ENCODE measurements at places on chromosomes 1 and 21.

DNA sequence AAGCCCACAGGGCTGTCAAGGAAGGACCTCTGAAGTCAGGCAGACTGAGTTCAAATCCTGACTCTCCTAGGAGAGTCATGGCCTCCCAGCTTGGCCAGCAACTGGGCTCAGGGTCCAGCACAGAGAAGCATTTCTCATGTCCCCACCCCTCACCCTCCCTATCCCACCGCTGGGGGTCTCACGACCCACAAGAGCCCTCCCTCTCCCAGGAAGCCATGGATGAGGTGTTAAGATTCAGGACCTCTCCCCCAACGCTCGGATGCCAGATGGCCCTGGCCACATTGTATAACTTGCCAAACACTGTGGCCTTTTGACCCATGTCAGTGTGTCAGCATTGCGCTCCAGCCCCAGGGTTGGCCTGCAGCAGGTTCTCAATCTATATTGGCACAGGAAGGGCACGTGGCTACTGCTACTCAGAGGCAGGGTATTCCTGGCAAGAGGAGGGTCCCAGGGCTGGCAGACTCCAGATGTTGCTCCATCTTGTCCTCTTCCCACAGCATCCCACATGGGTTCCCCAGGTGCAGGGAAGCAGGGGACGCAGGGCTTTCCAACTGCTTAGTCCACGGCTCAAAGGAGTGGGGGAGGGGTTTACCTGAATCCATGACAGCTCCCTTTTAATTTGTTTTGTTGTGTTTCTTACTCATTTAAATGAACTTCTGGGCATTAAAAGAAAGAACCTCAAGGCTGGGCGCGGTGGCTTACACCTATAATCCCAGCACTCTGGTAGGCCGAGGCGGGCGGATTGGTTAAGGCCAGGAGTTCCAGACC, 10.5 kb downstream of the SLC2A1 start:
- DNase-seq: no peak

DNA sequence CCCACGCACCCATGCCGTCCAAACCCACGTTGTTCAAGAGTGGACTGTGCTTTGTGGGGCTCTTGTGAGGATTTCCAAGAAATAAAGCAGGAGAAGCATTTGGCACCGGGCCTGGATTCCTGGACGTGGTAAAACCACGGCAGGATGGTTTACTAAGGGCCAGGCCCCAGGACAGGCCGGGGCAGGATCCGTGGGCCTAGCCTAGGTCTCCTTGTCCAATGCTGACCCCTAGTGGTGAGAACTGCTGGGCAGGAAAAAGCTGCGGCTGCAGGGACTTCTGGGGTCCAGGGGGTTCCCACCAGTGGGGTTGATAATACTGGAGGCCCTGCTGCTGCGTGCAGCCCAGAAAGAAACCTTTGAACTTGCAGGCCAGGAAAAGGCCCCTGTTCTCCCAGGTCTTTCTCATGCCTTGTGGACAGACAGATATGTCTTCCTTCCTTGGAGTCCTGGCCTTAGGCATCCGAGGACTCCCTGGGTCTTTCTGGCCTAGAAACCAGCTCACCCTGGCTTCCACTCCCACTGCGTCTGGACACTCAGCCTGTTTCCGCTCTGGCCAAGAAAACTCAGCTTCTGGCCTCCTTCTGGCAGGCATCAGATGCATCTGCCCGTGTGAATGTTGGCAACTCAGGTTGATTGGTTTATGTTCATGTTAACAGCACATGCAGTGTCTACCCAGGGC, 106.9 kb upstream of the TMEM51 start:
- DNase-seq: peak; percentile 84

GRCh38 chr1:220789532-220790147, 2.9 kb downstream of the MTARC1 start:
- no peak for DNase-seq

- no peak for DNase-seq
These were observed 190.5 kb downstream of the RYR2 start for GRCh38 chr1:237232501-237232900.

DNA sequence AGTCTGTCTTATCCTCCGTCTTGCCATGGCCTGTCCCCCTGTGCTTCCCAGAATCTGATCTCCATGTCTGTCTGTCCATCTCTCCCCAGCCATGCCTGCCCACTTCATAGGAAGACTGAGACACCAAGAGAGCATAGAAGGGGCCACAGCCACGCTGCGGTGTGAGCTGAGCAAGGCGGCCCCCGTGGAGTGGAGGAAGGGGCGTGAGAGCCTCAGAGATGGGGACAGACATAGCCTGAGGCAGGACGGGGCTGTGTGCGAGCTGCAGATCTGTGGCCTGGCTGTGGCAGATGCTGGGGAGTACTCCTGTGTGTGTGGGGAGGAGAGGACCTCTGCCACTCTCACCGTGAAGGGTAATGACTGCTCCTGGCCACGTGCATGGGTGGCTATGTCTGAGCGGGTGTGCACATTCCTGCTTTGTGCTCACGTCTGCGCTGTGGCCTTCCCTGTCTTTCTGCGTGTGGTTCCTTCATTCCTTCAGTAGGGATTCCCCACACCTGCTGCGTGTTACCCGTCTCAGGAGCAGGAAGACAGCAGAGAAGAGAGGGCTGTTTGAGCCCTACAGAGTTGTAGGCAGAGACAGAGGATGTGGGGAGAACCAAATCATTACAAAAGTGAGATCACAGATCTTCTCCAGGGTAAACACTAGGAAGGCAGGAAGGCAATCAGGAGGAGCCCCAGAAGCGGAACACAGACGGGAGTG, 80.8 kb downstream of the OBSCN start:
- DNase-seq: no peak

GRCh38 chr21:39562791-39563770, 49.7 kb upstream of the B3GALT5 start:
- DNase-seq: no peak

DNA sequence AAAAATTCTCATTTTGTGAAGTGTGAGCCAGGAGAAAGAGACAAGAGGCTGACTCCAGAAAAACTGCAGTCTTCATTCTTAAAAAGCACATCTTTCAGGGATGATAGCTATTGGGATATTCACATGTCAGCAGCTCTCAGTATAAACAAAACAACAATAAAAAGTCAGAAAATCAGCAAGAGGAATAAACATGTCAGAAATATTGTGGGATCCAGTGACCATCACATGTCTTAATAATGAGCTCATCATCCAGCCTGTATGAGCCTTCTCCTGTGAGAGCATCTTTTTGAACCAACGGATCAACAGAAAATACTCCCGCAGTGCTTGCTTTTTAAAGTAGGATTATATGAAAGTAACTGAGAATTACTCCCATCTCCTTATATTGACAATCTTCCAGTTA, 241.6 kb downstream of the SMYD3 start:
- no peak for DNase-seq

GRCh38 chr1:38332649-38333310, 286.2 kb upstream of the POU3F1 start:
- DNase-seq: no peak

DNA sequence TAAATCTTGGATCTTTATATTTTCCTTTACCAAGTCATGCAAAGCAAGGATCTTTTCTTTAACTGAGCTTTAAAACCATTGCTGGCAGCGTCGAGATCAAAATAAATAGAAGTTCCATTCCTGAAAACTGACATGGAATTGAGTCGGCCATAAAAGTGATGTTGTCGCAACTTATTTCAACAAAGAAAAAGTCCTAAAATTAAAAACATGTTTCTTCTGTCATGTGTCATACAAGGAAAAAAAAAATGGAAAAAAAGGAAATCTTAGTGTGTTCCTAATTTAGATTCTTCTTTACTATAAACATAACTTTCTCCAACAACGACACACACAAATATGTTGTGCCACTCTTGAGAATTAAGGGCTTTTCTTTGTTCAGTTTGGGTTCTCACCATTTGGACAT, 34.9 kb downstream of the GREM2 start:
- DNase-seq: no peak

DNA sequence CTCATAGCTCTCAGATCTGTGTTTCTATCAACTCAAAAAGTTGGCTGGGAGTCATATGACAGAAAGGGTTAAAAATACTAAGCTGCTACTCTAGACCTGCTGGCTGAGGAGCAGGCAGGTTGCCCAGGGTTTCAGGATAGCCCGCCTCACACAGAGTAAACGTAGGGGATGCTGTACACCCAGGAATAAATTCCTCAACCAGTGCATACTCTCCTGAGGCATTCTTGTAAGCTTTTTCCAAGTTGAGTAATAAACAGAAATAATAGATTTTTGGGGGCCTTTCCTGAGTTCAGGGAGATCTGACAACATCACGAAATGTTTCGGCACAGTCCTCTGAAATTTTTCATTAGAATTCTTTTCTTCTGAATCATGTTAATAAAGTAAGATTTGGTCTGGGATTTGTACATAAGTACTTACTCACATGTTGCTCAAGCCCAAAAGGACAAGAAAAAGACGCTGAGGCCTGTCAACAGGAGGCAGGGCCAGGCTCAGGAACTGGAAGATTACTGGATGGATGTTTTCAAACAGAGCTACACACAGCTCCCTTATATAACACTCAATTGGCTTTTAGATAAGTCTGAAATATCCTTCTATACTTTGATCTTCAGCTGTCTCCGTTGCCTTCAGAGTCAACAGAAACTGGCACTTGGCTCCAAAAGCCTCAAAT, 41.0 kb downstream of the TGFBR3 start:
- DNase-seq: no peak

- DNase-seq: peak; percentile 4
These were observed 83.4 kb downstream of the LYST start for GRCh38 chr1:235783148-235783776.

GRCh38 chr1:12112711-12113161, 49.6 kb downstream of the TNFRSF8 start:
- DNase-seq: no peak

GRCh38 chr1:17470021-17470799, 30.7 kb upstream of the RCC2 start:
- no peak for DNase-seq

- no peak for DNase-seq
These were observed 68.7 kb downstream of the DNTTIP2 start for GRCh38 chr1:93810316-93810715.

- DNase-seq: no peak
These were observed 8.4 kb downstream of the C1orf226 start for GRCh38 chr1:162389971-162390370.

- no peak for DNase-seq
These were observed 187.7 kb upstream of the RNPC3 start for GRCh38 chr1:103337779-103338178.

- DNase-seq: no peak
These were observed 76.6 kb upstream of the PRDX6 start for GRCh38 chr1:173400387-173400995.

DNA sequence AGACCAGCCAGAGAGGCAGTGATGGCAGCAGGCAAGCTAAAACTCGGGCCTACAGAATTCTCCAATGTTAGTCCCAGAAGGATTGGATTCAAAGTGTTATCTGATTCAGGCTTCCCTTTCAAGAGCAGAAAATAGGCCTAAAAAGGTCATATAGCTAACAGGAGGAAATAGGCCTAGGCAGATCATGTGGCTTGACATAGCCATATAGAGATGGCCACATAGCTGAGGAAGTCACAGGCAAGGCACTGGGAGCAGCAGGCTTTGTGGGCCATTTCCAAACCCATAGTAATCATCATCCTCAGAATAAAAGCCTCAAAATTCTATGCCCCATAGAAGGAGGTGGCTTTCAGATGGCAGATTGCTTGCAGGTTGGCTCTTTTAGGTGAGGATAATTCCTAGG, 29.0 kb upstream of the LMO4 start:
- no peak for DNase-seq

All from retina (tissue), 1 donor.